ENCODE measurements at places on chromosomes 16 and 17.

DNA sequence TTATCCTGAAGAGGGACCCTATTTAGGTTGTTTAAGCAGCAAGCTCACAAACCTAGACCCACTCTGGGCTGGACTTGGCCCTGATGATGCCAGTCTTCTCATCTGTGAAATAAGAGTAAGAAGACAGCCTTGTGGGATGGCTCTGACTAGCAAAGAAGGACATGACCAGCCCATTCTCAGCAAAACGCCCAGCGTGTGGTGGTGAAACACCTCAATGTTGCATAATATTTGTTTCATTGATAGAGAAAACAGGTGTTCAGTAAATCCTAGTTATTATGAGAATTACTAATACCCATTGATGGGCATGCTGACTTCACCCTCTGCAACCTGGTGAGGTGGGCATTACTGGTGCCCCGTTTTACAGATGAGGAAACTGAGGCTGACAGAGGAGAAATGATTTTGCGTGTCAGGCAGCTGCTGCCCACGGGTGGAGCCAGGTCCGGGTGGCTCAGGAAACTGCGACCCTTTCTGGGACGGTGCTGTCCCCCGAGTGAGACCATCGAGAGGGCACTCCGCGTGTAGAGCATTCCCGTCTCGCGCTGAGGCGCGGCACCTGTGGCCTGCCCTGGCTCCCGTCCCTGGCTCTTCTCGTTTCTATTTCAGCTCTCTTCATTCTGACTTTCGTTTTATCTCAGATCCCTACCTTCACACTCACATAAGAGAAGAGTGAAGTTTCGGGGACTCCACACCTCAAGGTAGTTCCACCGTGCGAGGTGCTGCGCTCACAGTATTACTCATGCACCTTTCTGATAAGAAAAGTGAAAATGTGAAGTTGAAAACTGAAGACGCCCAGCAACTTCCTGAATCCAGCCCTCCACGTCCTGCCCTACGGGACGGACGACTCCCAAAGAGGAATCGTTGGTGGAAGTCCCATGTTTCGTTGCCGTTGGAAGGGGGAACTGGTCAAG lies 48.5 kb downstream of the IRF8 start:
- DNase-seq, result peak; percentile 27

- DNase-seq, result no peak
These were observed 7.1 kb downstream of the GRB7 start for GRCh38 chr17:39744836-39745215.

DNA sequence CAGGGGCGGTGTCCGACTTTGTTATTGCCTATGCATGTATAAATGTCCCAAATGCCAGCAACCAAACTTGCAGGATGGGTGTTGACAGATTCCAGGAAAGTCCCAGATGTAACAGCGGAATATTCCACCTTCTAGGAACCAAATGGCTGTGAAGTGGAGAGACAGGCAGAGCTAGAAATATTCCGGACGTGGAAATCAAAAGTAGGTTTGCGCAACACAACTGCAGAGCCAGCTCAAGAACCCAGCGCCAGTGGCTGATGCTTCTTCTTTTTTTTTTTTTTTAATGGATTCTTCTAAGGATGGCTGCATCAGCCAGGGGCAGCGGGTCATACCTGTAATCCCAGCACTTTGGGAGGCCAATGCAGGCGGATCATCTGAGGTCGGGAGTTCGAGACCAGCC lies 601.7 kb downstream of the MAF start:
- DNase-seq, result no peak

GRCh38 chr16:55713103-55713502 lies 57.3 kb downstream of the SLC6A2 start:
- no peak for DNase-seq

- DNase-seq, result no peak
These were observed 51.1 kb downstream of the SLC6A2 start for GRCh38 chr16:55706739-55707384.

- DNase-seq, result no peak
These were observed 29.4 kb downstream of the GRB7 start for GRCh38 chr17:39767147-39767546.

DNA sequence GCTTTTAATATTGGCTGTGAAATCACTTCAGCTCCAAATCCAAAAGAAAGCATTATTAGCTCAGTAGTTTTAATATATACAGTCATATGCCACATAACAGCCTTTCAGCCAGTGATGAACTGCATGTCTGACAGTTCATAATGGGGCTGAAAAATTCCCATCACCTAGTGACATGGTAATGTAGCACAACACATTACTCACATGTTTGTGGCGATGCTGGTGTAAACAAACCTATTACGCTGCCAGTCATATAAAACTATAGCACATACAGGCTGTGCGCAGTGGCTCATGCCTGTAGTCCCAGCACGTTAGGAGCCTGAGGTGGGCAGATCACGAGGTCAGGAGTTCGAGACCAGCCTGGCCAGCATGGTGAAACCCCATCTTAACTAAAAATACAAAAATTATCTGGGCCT lies 92.2 kb downstream of the TUBD1 start:
- no peak for DNase-seq

DNA sequence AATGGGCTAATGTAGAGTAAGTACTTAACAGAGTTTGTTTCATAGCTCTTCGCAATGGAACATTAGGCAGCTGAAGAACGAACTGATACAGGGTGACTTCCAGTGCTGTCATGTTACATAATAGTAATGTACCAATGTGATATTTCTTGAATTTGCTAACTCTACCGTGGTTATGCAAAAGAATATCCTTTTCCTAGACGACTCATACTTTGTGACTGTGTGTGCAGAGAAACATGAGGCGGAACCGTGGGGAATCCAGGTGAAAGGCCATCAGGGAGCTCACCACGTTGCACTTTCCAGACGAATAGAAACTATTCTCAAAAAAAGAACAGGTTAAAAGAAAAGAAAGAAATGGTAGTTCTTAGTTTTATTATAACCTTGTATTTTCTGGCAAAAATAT lies 13.2 kb downstream of the NOB1 start:
- no peak for DNase-seq

DNA sequence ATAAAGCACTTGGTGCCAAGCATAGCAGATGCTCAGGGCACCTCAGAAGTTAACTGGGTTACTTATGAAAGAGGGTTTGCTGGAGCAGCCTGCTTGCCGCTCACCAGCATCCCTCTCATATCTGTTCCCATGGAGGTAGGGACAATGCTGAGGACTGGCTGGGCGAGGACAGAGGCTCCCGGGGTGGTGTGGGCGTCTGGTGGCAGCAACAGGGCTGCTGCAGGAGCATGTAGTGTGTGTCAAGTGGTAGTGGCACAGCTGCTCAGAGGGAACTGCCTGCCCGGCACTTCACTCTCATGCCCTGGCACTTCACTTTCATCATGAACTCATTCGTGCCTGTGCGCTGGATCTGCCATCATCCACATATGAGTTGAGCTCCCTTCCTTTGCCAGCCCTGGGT lies 26.9 kb upstream of the ZNHIT3 start:
- DNase-seq, result no peak

DNA sequence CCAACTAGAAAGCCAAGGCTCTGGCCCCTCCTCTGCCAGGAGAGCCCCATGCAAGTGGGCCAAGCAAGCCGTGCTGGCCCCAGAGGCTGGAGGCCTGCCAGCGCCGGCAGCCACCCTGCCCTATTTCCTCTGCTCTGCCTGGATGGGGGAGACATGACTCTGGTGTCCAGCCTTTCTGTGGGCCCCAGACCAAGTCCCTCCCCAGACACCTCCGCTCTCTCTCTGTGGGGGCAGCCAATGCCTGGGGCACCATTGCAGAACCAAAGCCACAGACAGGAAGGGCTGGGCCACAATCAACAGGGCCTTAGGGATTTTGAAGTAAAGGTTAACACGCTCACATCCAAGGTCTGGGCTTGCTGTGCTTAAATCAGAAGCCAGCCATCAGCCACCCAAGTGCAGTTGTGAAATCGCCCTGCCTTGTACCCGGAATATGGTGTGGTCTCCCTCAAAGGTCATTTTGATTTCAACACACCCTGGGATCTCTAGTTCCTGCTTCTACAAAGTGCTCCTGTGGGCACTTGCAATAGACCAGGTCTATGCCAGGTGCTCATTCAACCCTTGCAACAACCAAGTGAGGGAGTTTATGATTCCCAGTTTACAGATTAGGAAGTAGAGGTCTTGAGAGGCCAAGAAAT lies 63.5 kb upstream of the TEX2 start:
- no peak for DNase-seq

DNA sequence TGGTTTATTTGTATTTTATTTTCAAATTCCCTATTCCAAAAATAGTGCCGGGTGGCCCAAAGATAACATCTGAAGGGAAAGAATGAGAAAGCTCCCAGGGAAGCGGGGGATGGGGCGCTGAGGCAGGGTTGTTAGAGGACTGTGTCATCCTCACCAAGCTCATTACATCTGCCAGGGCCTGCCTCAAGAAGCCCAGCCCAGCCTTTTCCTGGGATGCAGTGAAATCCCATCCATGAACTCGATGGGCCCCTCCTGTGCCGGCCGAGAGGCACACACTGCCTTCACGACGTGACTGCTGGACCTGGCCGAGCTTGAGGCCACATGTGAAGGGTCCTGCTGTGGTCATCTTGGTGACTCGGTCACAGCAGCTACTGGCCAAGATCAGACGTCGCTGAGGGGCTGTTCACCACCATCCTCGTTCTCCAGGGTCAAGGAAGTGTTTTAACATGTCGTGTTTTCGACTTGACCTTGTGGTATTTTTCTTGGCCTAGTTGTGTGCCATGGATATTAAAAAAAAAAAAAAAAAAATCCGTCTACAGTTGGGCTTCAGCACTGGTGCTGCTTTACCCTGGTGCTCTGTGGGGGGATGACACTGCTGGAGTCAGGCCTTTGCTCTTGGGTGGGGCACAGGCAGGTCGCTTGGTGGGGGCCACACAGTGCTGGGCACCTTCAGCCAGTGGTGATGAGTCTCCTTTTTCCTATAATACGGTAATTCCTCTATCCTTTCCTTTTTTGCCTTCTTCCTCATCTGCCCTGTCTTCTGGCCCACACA lies 4.9 kb downstream of the TIMM22 start:
- no peak for DNase-seq

GRCh38 chr16:14405611-14406537 lies 224.2 kb downstream of the PARN start:
- DNase-seq, result no peak

DNA sequence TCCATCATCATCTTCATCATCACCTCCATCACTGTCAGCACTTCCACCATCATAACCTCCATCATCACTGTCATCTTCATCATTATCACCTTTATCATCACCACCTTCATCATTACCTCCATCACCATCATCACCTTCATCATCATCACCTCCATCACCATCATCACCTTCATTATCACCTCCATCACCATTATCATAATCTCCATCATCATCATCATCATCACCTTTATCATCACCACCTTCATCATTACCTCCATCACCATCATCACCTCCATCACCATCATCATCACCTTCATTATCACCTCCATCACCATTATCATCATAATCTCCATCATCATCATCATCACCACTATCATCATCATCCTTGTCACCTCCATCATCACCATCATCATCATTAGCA lies 309.7 kb downstream of the HAPSTR1 start:
- DNase-seq, result no peak

DNA sequence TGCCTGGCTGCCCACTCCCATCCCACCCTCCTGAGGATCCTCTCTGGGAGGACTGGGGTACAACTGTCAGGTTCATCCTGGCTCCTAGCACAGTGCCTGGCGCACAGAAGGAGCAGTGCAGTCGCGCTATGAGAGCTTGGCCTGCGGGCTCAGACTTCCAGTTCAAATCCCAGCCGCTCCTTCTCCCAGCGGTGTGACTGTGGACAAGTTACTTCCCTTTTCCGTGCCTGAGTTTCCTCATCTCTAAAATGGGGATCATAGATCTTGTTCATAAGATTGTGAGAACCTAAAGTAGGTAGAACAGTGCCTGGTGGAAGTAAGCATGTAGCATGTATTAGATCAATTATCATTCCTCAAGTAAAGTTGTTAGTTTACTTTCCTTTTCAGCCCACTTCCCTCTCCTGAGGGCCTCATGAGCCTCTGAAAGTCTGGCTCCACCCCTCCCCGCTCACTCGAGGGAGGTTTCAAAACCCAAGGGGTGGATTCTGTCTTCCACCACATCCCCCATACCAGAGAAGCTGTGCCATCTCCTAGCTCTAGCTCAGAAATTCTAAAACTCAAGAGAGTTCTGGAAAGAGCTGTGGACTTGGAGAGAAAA lies 19.9 kb upstream of the COL1A1 start:
- no peak for DNase-seq

DNA sequence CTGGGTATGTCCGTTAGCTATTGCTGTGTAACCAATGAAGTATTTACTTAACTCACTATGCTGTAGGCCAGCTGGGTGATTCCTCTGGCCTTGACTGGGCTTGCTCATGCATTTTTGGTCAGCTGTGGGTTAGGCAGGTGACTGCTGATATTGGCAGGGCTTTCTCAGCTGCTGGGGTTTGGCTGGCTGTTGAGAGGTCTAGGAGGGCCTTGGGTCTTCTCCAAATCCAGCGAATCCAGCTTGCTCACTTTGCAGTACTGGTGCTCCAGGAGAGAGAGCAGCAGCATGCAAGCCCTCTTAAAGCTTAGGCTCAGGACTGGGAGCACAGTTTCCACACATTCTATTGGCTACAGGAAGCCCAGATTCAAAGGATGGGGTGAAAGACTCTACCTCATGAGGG lies 270.1 kb downstream of the PHKB start:
- no peak for DNase-seq

DNA sequence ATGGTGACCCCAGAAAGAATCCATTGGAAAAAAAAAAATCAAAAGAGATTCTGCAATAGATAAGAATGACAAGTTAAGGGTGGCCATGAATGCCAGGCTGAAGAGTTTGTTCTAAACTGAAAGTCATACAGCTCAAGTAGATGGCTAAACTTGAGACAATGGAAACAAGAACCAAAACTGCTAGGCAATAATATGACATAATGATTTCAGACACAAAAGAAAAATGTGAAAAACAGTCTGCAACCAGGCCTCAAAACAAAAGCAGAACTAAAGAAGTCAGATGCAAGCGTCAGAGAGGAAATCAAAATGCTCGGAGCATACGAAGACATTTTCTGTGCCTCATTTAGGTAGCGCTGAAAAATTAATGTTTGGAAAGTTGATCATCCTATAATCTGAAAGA lies 54.4 kb upstream of the YPEL2 start:
- no peak for DNase-seq

- DNase-seq, result no peak
These were observed 20.7 kb downstream of the CTU2 start for GRCh38 chr16:88726981-88727380.

- DNase-seq, result no peak
These were observed 68.0 kb downstream of the CBLN1 start for GRCh38 chr16:49213594-49213993.

DNA sequence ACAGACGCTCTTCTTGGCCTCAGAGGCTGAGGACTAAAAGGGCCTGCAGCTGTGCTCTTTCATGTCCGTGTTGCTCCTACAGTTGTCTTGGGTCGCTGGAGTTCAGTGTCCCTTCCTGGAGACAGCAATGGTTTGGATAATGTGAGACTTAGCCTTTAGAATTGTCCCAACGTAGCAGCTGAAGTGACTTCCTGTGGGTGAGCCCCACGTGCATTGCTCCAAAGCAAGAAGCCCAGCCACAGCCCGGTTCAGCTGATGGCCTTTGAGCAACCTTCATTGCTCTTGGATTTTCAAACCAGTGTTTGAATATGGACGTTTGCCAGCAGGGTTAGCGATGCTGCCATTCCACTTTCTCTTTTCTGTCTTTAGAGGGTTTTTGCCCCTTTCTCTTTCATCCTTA lies 19.7 kb downstream of the TMEM11 start:
- no peak for DNase-seq
